ENCODE measurements at places on chromosomes 4 and X.

- DNase-seq, result no peak
These were observed 1948.4 kb upstream of the IGFBP7 start for GRCh38 chr4:59058543-59058942.

GRCh38 chr4:48065587-48066052 is 49.0 kb downstream of the NIPAL1 start:
- DNase-seq, result no peak

GRCh38 chr4:122658818-122659295 is 38.0 kb upstream of the IL21 start:
- no peak for DNase-seq

DNA sequence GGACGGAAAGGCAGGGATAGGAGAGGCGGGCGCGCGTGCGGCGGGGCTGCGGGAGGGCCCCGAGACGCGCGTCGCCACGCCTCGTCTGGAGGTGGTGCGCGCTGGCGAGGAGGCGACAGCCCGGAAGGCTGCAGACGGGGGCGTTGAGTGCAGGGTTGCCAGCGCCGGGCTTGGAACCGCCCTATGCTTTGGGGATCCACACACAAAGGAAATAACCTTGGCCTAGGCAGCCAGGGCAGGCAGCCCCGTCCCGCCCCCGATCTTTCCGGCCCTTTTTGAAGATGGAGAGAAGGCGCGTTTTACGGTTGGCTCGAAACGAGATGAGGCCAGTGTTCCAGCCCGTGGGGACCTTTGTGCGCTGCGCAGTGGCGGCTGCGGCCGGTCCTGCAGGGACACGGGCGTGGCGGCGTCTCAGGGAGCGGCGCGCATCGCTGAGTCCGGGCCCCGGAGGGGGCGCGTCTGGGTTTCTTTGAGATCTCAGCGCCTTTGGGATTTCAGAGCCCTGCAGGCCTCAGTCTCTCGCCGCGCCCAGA is 50.8 kb upstream of the TRIM2 start:
- DNase-seq, result no peak

GRCh38 chrX:83077606-83078005 is 430.5 kb upstream of the POU3F4 start:
- no peak for DNase-seq

DNA sequence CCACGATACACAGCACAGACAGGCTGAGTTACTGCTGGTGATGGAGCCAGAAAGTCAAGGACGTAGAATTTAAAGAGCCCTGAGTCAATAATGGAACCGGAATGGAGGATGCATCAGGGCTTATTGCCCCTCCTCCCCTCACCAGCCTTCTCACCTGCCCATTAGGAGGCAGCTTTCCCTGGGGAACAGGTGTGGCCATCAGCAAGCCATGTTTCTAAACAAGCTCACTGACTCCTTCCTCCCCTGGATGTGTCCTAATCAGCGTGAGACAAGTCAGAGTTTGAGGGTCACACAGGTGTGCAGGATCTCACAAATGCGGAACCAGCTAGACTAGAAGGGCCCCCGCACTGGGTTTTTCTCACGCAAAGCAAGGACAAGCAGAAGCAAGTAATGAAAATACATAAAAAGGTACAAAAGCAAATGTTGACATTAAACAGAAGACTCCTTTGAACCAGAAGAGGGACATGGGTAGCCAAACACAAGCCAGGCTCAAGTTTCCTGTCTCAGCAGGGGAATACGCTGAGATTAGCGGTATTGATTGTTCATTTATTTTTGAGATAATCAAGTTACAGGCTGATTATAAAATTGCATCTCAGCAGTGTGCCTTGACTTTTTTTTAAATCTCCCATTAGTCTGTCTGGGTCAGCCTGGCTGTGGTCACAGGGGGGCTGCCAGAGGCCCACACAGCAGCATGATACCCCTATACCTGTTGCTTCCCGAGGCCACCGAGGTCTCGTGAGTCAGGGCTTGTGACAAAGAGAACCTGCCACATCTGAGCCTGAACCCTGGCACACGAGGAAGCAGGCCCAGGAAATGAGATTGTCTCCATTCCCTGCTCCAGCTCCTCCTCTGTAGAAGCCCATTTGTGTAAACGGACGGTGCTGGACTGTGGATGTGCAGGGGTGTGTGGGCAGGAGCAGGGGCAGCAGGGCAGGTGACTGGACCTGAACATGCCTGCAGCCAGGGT is 37.4 kb downstream of the CCKAR start:
- no peak for DNase-seq

DNA sequence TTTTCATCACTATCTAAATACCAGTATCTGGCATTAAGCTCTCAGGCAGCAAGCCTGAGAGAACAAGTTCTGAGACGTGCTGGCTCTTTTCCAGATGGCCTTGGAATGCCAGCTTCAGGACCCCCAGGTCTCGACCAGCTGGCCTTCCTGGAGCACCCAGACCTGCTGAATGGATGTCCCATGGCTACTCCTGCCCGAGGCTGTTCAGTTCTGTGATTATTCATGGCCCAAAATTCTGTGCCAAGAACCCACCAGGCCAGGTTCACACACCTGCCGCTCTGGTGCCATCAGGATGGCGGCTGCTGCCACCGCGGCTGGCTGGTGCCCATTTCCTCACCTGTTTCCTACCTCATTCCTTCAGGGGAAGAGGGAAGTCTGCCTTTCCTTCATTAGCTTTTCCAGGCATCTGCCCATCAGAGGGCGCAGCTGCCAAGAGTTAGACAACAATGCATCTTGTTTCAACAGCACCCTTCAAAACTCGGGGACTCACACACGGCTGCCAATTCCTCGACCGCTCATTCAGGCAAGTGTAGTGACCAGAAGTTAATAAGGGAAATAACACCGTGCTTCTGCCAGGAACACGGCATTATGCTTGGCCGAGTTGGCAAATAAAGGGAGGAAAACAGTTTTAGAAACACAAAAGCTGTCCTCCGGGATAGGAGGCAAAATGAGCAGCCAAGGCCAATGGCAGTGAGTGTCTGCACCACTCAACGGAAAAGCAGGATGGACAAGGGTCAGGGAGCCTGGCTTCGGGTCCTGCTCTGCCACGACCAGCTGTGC is 173.8 kb downstream of the NSUN7 start:
- DNase-seq, result no peak

DNA sequence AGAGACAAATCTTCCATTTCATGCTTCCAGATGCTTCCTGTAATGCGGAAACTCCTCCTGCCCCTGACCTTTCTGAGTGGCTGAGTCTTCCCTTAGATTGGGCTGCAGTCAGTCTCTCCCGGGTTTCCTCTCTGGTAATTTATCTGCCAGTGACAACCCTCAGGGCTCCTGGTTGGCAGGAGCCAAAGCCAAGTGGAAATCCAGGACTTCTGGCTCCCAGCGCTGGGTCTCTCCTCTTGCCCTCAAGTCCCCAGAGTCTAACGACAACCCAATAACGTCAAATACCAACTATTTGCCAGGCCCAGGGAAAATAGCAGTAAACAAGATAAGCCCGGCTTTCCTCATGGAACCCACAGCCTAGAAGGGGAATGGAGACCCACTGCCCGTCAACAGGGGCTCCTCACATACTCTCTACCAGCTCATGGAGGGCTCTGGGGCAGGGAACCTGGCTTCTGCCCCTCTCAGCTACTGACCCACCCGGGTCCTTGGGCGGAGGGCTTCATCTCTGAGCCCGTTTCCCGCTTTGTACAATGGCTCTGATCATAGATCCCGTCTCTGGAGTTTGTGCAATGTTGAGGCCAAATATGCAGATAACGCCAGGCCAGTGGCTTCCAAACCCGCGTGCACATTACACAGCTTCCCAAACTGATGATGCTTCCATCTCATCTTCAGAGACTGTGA is 1.1 kb upstream of the TBC1D14 start:
- DNase-seq, result peak; percentile 53

DNA sequence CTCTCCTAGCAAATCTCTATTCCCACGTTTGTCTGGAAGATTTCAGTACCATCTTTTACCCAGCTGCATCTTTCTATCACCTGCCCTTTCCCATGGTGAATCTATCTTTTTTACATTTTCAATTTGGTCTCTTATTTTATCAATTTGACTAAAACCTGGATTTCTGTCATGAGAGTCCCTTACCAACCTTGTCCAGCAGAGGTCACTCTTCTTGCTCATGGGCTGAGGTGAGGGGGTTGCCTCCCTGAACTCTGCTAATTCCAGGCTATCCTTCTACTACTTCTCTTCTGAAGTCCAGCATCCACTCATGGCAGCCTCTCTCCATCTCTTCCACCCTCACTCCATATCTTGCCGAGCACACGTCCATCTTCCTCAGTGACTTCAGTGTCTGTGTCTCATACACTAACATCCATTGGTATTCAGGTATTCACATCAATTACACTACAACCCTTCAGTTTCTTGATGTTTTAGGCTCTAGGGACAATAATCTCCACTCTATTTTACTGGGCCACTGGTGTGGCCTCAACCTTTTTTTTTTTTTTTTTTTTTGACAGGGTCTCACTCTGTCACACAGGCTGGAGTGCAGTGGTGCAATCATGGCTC is 17.8 kb upstream of the ZNF827 start:
- DNase-seq, result no peak

GRCh38 chrX:110258552-110258951 is 59.3 kb downstream of the AMMECR1 start:
- no peak for DNase-seq

DNA sequence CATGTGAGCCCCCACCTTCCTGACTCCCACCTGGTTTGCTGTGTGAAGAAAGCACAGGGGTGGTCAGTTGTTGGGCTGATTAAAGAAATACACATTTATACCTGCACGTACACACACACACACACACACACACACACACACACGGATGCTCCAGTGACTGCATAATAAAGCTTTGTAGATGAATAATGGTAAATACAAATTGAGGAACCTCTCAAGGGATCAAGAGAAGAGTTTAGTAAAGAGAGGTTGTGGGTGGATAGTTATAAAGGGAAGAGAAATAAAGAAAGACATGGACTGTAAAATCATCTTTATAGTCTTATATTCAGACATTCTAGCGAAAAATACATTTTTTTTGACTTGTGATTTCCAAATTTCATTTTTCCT is 144.1 kb downstream of the MGST2 start:
- DNase-seq, result no peak

DNA sequence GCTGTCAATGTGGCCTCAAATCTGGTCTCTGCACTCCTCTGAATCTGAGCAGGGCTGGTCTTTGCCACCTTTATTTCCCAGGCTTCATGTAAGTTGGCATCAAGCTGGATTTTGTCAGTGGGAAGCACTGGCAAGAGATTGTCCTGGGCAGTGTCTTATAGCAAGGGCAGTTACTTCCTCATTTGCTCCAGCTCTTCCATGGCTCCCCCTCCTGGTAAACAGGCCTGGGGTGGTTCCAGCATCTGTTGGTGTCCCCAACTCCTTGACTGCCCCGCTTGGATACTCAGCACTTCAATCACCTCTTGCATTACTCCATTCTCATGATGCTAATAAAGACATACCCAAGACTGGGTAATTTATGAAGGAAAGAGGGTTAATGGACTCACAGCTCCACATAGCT is 15.0 kb upstream of the REST start:
- DNase-seq, result no peak

- DNase-seq, result no peak
These were observed 20.6 kb downstream of the GALNT7 start for GRCh38 chr4:173189117-173189693.

DNA sequence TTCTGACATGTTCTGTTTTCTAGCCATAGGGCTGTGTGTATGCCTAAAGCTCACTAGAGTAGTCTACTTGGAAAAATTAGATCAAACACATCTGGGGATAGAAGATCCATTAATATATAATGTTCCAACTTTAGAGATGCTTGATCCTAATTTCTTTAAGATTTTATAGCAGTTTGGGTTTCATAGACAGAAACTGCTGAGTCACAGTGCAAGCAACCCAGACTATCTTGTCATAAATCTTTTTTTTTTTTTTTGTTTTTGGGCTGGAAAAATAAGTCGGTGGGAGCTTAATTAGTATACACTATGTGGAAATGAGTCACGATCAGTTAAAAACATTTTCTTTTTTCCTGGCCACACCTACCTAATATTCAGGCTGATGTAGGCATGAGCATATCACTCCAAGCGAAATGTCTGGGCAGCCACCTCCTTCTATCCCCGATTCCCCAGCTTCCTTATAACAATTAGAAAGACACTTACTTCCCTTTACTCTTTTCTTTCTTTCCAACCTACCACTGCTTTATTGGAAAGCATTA is 58.2 kb upstream of the CASK start:
- DNase-seq, result no peak

DNA sequence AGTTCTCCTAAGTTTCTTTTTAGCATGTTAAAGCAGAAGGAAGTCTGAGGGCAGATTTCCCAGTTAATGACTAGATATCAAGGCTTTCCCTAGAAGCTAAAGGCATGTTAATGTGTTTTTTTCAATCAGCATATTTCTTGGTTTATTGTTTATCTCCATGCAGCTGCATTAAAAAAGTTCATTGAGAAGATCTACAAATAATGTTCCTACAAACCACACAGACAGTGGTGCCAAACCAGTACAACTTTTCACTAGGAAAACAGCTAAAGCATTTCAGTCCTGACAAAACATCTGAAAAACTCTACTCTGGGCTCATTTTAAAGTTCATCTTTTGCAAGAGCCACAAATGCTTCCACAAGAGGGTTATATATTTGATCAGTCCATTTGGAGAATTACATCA is 320.0 kb downstream of the ADGRL3 start:
- no peak for DNase-seq

GRCh38 chr4:113588895-113589668 is 172.5 kb downstream of the CAMK2D start:
- DNase-seq, result no peak

GRCh38 chr4:1041147-1041935 is 29.9 kb downstream of the FGFRL1 start:
- DNase-seq, result no peak

DNA sequence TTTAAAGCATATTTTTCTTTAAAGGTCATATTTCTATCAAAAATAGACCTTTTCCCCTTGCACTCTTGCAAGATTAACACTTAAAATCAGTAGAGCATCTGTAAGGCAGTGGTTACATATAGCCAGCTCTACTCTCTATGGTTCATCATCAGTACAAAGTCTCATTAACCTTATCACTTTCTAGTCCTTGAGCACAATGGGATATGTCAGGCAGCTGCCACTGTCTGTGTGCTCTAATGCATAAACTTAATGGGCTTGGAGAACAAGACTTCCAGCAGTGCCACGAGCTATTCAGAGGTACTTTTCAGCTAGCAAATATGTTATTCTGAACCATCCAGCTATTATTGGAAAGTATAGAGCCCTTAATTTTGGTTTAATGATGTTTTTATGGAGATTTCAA is 393.7 kb downstream of the GASK1B start:
- DNase-seq, result no peak

DNA sequence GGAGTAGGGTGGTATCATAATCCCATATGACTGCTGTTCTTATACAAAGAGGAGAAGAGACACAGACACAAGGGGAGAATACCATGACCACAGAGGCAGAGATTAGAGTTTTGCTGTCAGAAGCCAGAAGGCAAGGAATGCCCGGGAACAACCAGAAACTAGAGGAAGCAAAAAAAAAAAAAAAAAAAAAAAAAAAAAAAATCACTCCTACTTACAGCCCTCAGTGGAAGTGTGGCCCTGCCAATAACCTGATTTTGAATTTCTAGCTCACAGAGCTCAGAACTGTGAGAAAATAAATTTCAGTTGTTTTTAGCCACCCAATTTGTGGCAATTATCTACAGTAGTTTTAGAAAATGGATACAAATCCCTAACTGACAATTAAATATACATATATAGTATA is 30.4 kb upstream of the UBE2NL start:
- DNase-seq, result no peak

GRCh38 chr4:13875181-13875580 is 247.7 kb upstream of the BOD1L1 start:
- no peak for DNase-seq

GRCh38 chrX:148659481-148659880 is 159.1 kb downstream of the AFF2 start:
- no peak for DNase-seq

- no peak for DNase-seq
These were observed 10.5 kb downstream of the STAG2 start for GRCh38 chrX:123971982-123972381.
